ENCODE measurements at places on chromosomes 12 and 14.

DNA sequence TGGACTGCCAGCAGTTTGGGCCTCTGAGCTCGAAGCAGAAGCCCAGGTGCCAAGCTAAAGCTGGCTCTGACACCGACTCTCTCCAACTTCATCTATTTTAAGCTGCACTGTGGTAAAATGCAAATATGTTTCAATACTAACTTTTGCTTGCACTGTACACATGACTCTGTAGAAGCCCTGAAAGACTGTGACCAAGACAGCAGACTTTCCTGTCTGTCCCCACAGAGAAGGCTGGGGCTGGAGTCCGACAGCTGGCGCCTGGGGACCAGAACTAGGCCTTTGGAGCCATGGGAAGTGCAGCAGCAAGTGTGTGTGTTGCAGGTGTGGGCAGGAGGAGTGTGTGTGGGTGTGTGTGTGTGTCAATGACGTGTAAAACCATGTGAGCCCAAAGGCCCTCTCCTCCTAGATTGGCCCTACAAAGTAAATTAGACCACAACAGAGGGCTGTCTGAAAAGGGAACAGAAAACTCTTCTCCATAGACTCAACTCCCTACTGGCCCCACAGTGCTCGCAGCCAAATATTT, 16.4 kb upstream of the RAB35 start:
- DNase-seq: no peak

GRCh38 chr12:124726596-124727263, 136.9 kb downstream of the SCARB1 start:
- no peak for DNase-seq

- no peak for DNase-seq
These were observed 8.0 kb upstream of the POP5 start for GRCh38 chr12:120588948-120589930.

GRCh38 chr12:118773956-118774723, 207.2 kb upstream of the SRRM4 start:
- peak; percentile 89 for DNase-seq

GRCh38 chr14:68587931-68588330, 204.9 kb downstream of the ZFP36L1 start:
- no peak for DNase-seq

- no peak for DNase-seq
These were observed 78.6 kb downstream of the SLC24A4 start for GRCh38 chr14:92401561-92401960.

DNA sequence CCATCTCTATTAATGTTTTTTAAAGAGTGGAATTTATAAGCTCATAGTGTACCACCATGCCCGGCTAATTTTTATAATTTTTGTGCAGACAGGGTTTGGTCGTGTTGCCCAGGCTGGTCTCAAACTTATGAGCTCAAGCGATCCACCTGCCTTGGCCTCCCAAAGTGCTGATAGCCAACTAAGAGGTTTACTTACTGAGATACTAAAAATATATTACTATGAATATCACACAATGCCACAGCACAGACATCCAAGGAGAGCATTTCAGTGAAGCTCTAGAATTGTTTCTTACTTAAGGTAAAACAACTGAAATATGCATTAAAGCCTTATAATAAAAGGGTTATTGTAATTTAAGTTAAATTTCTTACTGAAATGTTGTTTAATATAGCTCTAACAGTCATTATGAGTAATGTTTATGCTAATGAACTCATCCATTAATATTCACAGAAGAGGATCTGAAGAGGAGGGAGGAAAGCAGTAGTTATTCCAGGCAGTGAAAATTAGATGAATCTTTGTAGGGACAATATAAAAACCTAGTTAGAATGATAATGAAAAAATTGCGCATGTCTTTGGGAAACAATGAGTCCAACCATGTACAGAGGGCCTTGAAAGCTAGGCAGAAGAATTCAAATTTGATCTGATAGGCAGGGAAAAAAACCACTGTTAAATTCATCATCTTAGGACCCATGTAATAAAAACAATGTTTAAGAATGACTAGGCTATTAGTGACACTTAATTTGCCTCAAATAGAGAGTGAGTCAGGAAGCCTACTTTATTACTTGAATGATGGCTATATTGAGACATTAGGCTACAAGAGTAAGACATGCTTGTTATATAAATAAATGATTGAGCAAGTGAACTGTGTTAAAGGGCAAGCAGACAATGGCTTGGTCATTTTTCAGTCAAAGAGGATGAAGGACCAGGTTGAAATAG, 99.2 kb downstream of the SLC41A2 start:
- DNase-seq: no peak

GRCh38 chr14:51939755-51940301, 49.5 kb upstream of the RTRAF start:
- DNase-seq: no peak

DNA sequence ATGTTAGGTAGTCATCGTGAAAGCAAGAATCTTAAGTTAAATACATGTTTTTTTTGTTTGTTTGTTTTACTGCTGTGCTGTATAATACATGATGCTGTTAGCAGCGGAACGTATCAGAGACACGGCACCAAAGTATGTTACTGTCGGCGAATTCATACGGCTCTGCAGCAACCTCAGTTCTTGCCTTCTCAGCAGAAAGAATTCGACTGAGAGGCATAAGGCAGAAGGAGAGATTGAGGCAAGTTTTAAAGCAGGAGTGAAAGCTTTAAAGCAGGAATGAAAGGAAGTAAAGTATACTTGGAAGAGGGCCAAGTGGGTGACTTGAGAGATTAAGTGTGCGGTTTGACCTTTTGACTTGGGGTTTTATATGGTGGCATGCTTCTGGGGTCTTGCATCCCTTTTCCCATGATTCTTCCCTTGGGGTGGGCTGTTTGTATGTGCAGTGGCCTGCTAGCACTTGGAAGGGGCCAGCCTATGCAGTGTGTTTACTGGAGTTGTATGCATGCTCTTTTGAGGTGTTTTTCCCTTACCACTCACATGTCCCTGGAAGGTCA, 23.7 kb downstream of the LEMD3 start:
- no peak for DNase-seq

DNA sequence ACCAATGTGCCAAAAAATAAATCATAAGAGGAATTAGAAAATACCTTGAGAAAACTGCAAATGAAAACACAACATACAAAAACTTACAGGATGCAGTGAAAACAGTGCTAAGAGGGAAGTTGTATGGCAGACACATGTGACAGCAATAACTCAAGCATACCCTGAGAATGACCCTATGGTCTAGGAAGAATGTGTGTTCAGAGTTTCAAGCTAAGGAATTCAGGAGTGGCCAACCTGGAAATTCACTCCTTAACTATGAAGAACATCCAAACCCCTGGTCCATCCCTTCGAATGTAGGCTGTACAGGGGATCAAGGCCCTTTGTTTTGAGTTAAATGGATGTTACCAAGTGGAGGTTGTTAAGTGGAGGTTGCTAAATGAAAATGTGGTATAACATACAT, 16.7 kb upstream of the TTC9 start:
- no peak for DNase-seq

DNA sequence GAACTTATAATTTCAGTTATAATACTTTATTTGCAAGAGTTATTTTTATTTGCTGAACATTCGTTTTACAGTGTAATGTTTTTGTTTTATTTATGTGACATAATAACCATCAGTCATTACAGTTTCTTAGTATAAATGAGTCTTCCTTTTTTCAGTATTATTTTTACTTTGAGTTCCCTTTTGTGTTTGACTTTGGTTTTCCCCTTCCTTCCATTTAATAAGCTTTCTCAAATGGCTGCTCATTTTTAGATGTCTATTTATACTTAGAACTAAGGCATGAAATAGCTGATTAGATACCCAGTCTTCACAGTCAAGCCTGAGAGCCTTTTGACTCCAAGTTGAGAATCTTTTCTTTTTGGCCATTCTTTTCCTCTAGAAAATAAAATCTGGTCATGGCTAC, 404.5 kb downstream of the LRFN5 start:
- DNase-seq: no peak

GRCh38 chr12:20486233-20486632, 117.9 kb downstream of the PDE3A start:
- no peak for DNase-seq

DNA sequence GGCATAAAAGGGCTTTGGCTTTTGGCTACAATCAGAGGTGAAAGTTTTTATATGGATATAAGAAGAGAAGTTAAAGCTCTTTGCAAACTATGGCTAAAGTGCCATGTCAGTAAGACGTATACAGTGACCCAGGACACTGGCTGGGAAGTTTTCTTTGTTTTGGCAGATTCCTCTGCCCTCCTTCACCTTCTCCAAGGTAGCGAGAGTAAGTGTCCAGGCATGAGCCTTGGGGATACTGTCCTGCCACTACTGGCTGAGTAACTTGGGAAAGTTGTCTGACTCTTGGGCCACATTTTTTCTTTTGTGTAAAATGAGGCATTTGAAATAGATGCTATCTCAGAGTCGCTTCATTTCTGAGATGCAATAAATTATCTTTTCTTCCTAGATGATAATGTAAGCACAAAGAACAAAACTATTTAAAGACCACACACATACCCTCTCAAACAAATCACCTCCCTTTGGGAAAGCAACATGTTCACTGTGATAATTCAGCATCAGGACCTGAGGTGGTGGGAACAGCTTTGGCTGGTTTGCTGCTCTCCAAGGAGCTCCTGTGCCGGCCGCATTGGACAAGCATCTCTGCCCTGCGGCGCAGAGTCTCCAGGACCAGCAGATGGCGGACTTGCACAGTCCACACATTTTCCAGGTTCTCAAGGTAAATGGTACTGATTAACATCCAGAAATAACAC, 106.3 kb downstream of the PTCSC3 start:
- DNase-seq: peak; percentile 38

DNA sequence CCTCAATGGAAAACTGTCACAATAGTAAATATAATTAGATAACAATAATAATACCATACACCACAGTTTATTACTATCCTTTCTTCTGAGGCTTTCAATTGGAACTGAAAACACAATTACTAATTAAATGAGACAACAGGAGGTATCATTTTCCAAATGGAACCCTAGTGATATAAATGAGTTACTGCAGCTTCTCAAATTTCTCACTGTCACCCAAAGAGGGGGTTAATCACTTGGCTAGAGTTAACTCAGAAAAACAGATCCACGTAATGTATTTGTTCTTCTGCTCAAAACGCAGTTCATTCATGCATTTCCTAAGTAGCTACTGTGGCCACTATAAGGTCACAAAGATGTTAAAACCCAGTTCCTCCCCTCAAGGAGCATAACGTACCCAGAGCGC, 120.9 kb upstream of the FOXN3 start:
- DNase-seq: peak; percentile 35

DNA sequence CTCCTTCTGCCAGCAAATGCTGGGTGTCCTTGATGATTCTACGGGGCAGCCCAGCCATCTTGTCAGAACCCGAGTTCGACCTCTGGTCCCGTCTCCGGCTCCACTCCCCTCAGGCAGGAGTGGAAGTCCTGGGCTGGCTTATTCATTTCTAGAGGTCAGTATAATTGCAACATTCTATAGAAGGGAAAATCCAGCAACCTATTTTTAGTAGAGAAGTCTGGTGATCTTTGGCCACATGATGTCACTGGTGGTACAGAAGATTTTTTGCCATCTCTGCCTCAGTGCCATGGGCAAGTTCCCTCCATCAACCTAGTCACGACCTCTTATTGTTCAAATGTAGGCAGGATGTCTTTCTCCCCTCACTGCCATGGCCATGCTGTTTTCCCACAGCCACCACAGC, 22.4 kb downstream of the OR10G2 start:
- no peak for DNase-seq

DNA sequence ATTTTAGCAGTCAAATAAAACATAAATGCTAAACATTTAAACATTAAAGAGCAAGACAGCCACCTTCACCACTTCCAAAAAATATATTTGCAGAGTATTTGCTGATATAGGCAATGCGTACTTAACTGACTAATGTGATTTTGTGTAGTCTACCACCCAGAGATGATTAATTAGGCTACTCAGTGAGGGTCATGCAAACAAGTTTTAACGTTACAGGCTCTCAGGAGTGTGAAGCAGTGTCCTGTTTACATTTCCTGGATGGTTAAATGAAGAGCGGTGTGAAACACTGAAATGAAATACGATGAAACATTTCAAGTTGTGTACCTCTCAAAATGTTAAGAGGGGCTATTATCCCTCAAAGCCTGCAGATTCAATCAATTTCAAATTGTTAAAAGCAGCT, 165.8 kb upstream of the LRIG3 start:
- DNase-seq: no peak

DNA sequence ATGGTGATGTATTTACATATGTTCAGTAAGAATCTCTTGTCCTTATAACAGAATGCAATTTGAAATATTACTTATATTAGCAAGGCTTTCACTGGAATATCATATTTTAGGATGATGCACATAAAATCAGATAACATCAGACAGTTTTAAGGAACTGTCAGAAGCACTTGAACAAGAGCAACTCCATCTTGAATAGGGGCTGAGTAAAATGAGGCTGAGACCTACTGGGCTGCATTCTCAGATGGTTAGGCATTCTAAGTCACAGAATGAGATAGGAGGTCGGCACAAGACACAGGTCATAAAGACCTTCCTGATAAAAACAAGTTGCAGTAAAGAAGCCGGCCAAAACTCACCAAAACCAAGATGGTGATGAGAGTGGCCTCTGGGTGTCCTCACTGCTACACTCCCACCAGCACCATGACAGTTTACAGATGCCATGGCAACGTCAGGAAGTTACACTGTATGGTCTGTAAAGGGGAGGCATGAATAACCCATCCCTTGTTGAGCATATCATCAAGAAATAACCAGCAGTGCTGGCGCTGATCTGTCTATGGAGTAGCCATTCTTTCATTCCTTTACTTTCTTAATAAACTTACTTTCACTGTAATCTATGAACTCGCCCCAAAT, 27.6 kb upstream of the ETV6 start:
- DNase-seq: no peak
